Stimulated activated memory B cell treated with anti-CD40 and anti-IgM and Interleukin-4, amounts not matched to agents 10 μg/mL and 1 μg/mL and 100 μg/mL, for 72 hours (primary cell): ENCODE measurements at places on chromosomes 4 and X.

GRCh38 chrX:150897421-150898320, 797 bp downstream of the CD99L2 start:
- no peak for ATAC-seq

DNA sequence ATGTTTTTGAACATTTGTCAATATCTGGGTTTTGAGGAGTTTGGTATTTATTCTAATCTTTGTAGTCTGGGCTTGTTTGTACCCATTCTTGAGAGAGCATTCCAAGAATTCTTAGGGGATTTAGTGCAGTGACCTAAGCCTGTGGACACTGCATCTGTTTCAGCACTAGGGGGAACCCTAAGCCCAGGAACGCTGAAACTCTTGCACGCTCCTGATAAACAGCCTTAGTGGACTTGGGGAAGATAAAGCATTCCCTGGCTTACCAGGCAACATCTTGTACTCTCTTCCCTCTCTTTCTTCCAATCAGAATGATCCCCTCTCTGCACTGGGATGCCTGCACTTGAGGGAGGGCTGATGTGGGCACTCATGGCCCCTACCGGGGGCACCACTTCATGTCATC, 654.9 kb upstream of the HTR2C start:
- no peak for ATAC-seq

DNA sequence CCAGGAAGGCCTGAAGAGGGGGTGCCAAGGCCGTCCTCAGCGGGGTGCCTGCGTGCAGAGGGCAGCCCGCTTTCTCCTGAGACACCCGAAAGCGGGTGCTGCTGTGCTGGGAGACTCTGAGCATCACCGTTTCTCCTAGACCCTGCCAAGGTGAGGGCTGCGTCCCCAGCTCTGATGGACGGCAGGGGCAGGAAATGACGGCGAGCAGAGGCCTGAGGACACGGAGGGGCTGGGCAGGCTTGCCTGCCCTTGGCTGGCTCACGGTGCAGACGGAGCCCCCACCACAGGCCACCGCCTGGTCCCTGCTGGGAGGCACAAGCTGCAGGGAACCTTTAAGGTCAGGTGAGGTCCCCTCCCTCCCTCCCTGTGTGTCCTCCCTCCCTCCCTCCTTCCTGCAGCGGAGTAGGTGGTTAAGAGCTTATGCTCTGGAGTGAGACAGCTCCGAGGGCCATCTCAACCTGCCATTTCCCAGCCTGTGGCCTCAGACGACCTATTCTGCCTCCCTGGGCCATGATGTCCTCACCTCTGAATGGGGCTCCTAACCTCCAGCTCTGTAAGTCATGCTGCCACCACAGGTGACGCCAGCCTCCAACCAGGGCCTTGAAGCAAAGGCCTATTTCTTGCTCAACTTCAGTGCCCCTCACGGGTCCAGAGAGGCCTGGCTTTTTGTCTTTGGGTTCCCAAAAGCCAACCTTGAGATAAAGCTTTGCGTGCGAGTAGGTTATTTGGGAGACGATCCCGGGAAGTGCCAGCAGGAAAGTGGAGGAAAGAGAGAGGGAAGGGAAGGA, 54.2 kb upstream of the GRPEL1 start:
- peak; percentile 14 for ATAC-seq

DNA sequence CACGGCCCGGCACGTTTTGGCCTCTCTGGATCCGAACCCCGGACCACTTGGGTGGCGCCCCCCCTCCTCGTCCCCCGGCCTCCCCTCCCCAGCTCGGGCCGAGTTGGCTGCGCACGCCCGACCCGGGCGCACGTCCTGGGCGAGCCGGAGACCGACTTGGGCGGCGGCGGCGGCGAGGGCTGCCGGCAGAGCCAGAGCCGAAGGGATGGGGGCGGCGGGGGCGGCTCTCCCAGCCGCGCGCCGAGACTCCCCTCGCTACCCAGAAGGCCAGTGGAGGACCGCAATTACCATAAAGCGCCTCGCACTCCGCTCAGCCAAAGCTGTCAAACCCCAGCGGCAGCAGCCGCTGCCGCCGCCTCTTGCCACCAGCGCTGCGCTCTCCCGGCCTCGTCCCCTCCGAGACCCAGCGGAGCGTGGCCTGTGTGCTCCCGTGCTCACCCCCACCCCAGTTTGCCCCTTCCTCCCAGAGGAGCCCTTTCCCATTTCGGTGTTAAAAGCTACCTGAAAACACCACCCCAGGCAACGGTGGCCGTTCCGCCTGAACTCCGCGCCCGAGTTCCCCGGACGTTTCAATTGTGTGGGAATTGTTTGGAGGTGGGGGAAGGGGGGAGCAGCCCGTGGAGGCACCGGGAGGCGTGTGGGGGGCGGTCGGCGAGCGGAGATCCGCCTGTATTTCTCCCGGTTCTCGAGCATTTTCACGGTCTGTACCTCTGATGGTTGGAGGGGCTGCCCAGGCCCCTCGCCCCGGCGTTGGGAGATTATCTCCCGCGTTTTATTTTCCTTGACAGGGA, 701 bp upstream of the BCOR start:
- ATAC-seq = peak; percentile 50

GRCh38 chr4:34720571-34720970, 1523.7 kb downstream of the ARAP2 start:
- ATAC-seq = no peak

DNA sequence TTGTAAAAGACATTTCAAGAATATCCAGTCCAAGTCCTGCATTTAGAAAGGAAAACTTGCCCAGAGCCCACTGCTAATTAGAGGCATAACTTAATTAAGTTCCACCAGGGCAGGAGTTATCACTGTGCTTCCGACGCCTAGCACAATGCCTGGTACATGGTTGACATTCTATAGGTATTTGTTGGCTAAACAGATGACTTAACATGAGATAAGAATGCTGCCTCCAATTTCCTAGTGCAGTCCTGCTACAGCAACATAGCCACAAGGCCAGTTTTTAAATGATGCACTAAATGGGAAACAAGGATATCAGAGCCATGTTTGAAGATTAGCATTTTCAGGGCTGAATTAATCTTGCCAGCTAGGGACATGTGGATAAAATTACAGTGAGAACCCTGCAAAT, 164.1 kb downstream of the RASL11B start:
- ATAC-seq = no peak

DNA sequence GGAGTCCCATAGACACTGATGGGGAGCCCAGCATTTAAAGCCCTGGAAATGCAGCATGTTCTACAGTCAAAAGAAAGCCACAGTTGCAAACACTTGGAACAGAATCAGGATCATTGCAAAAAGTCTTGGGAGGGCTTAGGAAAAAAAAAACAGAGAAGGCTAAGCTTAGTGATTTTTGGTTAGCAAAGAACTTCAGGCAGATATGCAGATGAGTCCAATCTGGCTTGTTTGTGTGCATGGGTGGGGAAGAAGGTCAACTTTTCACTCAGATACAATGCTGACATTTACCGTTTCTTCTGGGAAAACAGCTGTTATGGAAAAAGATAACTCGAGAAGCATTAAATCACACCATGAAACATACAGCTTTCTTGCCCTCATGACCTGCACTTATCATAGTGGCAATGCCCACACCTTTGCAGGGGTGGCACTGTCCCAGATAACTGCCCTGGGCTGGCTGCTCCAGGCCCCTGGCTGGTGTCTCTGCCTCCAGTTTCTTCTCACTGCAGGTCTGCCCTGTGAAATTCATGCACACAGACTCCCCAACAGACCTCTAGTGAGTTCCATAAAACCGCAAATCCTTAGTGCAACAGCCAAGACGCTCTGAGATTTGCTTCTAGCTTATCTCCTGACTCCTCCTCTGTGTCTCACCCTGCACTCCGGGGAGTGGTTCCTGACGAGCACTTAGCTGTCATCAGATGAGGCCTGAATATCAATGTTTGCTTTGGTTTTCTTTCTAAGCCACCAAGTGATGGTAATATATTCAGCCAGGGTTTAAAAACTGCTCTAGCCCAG, 99.2 kb downstream of the DRD5 start:
- ATAC-seq = no peak

DNA sequence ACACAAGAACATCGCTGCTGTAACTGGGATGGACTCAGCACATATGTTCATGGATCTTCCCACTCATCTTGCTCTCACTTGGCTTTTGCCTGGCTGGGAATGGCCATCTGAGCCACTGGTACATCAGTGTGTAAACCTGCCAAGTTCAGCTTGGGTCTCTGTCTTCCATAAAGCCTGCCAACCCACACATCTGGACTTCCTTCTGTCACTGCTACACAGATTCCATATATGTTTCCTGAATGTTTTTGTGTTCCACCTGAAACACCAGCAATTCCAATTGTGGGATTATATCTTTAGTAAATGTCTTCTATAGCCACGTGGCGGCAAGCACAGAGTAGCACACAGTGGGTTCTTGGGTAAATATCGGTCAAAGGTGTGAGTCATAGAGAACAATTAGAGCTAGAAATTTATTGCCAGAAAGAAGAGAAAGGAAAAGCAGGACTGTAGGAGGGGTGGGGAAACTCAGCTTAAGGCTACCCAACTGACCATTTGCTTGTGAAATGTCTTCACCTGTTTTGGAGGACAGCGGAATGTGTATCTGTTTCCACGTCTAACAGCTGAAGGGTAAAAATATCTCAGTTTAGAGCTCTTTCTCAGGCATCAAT, 125.9 kb downstream of the MFAP3L start:
- ATAC-seq = no peak
